ENCODE measurements at places on chromosomes 4 and X.

DNA sequence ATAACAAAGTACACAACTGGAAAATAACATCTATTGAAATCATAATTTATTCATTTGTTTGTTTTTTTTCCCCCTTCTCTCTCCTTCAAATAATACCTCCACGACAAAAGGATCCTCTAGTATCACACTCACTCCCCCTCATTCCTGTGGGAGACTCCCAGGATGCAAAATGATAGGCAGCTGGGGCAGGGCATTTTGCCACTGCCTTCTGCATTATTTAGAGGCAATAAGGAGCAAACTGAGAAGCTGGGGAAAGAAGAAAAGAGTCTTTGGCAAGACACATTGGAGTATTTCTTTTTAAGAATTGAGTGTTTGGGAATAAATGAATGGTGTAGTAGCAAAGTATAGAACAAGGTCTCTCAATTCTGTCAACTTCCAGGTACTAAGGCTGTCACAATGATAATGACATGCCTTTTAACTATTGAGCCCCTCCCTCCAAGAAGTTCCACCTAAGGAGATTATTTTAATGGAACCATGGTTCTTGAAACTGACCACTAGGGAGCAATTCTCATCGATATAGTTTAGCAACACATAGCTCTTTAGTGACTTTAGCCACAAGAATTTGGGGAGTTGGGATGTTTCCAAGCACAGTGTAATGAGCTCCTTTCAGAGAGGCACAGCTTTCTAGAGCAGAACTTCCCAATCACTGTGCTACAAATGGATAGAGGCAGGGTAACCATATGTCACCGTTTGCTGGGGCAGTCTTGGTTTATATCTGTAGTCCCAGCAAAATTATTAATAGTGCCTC is 303.3 kb downstream of the FRMPD4 start:
- peak; percentile 83 for DNase-seq

- DNase-seq = no peak
Measured at GRCh38 chr4:151782296-151782695, 21.5 kb upstream of the GATB start.

DNA sequence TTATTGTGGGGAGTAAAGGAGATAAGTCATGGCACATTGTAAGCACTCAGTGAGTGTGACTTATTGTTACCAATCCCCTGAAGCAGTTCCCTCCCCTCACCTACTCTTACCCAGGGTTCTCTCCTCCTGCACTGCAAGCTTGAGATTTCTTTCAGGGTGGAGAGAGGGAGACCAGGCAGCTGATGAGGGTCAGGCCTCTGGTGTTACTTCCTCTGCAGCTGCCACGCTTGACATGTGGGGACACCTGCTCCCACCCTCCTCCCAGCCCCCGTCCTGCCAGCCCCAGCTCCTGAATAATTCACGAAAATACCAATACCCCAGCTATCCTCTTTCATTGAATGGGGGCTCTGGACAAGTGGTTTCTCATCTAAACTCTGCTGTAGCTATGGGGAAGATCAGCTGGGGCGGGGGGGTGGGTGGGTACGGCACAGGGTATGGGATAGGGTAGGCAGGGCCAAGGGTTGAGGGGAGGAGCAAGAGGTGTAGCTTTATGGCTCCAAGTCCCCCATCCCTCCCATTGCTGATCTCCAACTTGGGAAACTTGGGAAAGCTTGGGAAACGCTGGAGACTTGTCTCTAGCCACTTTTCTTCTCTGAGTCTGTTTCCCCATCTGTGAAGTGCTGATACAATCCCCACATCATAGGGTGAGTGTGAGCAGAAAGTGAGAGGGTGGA is 148.5 kb upstream of the PJA1 start:
- no peak for DNase-seq

GRCh38 chr4:65287071-65287470 is 383.2 kb downstream of the EPHA5 start:
- no peak for DNase-seq

GRCh38 chr4:7147661-7148310 is 44.6 kb upstream of the SORCS2 start:
- DNase-seq = no peak

DNA sequence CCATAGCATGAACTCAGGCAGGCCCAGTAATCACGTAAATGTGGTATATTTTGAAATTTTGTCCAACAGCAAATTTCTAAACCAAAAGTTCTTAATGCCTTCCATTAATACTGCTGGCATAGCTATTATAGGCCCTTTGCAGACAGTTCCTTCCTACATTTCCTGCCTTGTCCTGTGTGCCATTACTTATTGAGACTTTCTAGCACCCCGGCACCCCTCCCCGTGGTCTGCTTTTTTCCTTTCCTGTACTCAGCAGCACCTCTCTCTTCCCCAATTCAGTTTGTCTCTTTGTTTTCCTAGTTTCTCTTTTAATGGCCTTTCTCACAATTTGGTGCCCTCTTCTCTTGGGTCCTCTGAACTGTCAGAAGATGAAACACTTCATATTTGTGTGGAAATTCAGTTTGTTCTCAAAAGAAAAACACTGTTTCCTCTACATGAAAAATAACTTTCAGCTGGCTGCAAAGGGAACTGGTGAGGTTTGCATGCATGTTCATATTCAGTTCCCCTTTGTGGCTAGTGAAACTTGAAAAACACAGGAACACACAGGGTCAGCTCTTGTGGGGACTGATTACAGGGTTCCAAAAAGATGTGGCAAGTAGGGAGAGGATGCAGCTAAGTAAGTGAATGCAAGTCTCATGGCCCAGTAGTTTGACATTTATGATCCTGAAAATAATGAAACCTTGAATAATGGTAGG is 17.1 kb downstream of the GPR34 start:
- no peak for DNase-seq

DNA sequence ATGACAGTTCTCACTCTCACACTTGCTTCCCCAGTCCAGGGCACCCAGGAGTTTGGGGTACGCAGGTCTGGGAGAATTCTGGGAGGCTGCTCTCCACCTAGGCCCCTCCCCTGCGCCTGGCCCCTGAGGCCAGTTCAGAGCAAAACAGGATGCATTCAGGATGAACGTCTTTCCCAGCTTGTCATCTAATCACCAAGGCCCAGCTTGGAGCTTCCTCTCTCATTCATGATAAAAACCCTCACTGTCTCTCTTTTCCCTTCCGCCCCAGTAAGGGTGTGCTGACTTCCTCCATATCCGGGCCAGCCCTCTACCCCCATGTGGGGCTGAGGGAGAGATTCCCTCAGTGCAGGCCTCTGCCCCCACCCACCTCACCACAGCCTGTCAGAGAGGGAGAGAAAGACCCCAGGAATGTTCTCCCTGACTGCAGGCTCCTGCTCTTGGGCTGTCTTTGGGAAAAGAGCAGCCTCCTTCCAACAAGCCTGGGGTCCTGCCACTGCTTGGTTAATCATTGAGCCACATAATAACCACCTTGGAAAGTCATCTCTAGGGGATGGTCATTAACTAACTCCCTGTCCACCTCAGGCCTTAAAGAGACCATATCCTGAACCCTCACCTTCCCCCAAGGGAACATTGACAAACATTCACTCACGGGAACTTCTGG is 50.1 kb downstream of the STARD8 start:
- DNase-seq = no peak

DNA sequence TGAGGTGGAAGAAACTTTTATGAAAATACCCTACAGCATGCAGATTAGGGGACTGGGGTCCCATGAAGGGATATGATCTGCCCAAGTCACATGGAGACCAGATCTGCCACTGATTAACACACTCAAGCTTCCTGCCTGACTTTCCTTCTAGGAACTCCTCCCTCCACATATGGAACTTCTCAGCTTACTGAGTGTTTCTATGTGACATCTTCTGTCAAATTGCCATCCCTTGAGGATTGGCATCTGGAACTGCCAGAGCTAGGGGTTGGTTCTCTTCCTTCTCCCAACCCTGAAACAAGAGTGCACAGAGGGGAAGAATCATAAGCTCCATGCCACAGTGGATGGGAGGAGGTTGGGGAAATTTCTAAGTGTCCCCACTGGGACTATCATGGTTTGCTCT is 150.6 kb upstream of the MBNL3 start:
- DNase-seq = no peak

DNA sequence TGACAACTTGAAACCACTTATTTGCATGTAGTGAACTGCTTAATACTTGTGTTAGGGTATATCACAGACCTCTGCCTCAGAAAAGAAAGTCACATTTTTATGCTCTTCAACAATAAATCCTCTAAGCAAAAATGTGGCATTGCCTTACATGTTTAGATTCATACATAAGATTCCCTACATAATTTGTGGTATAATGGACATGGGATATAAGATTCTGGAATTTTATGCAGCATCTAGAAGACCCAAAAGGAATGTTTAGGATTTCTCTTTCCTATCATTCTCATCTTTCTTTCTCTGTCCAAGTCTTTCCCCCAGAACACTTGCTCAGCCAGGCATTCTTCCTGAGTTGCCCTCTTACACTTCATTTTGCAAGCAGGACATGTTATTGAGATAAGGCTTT is 37.7 kb upstream of the TET2 start:
- DNase-seq = no peak

- DNase-seq = no peak
Measured at GRCh38 chr4:40305328-40306170, 29.6 kb upstream of the CHRNA9 start.

DNA sequence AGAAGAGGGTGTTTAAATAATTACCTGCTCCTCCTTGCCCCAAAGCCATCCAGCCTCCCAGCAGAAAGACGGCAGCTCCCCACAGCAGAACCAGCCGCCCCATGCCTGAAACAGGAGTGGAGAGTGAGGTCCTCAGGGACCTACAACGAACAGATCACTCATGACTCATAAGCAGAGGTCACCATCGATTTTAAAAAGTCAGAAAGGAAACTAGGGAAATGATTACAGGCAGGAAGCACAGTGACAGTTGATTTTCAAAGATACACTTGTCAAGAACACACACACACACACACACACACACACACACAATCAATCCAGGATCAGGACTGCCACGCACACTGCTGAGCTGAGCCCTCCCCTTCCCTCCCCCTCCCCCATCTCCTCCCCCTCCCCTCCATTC is at the start of gene CRLF2:
CRLF2 (minus strand) TSS at position 118 of the 400 bp plus-strand sequence; CDS start at position 103, 15 bp downstream.
- DNase-seq = peak; percentile 62

DNA sequence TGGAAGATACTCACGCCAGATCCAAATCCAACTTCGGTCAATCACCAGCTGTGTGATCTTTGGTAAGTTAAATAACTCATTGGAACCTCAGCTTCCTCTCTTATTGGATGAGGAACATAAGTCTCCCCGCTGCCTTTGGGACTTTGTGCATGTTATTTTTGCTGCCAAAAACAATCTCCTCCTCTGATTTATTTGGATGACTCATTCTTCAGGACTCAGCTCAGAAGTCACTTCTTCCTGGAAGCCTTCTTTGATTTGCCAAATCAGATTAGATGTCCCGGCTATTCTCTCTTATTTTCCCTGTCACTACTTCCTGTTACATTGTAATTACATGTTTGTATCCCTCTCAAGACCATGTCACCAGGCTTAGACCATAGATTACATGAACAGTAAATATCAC is 138.0 kb upstream of the BOD1L1 start:
- DNase-seq = no peak

DNA sequence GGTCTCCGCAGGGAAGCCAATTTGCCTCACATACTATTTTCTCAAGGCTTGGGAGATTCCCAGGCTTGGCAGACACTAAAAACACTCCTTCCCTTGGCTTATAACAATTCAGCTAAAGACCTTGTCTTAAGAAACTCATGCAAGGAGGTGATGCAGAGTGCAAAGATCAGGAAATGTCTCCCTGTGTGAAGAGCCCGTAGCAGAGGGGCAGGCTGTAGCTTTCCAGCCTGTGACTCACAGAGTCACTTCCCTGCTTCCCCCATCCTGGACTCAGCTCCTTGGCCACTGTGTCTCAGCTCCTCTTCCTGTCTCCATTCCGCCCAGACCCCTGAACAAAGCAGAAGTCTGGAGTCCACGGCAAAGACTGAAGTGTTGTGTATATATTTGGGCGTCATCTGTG is 56.1 kb downstream of the KDR start:
- DNase-seq = no peak

- DNase-seq = no peak
Measured at GRCh38 chr4:178142724-178143123, 700.5 kb upstream of the AGA start.

DNA sequence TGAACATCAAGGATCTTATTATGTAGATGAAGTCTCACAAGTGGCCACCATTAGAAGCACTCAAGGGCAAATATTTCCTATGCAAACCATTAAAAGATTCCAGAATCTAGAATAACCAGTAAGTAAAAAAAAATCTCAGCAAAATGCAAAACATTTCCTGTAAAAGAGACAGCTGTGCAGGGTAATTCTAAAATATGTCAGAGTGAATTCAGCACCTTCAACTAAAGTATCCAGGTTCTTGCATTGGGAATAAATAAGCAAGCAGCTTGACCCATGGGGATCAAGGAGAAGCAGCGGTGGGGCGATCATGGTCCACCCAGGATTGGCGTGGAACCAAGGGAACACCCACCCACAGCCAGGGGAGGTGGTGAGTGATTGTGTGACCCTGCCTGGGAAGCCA is 2188.9 kb downstream of the PCDH7 start:
- no peak for DNase-seq

GRCh38 chr4:22942920-22943559 is 250.3 kb downstream of the GBA3 start:
- no peak for DNase-seq

GRCh38 chr4:2823301-2823670 is 20.4 kb upstream of the ADD1 start:
- no peak for DNase-seq

DNA sequence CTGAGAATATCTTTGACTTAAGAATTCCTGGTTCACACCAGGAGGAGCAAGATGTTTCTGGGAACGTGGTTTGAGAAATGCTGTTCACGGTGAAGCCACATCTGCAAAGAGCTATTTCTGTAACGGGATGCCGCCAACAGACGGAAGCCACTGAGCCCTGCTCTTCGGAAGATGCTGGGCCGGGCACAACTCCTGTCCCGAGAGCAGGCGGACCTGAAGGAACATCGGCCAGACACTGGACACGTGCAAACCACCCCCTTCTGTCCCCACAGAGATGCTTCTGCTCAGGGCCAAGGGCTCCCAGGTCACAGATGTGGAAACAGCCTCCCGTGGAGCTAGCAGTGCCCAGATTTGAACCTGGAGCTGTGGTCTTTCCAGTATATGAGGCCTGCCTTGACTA is 24.3 kb downstream of the HMX1 start:
- no peak for DNase-seq

DNA sequence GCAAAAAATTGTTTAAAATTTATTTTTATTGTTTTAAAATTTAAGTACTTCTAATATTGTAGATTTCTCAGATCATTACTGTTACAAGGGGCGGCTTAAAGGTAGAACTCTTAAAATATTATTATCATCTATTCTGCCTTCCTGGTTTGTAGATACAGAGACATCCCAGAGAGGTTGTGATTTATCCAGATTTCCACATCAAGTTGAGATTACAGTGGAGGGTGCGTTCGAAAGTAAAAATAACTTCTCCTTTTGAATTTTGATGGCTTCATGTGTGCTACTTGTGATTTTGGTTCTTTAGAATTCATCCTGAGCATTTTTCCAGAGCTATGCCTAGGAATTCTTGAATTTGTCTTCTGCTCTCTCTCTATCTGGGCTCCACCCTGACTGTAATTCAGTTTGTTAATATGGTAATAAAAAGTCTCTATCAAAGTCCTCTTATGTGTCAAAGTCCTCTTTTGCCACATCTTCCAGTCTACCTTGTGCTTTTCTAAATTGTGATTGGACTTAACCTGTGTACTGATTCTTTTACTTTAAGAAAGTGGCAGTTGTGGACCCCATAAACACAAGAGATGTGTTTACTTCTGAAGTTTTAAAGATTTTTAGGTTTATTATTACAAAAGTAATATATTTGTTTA is 37.2 kb downstream of the CLCN3 start:
- DNase-seq = no peak

GRCh38 chr4:158159054-158159717 is 13.6 kb downstream of the GASK1B start:
- DNase-seq = no peak
